ENCODE measurements at places on chromosomes 12 and 14. TPM values are rescaled to one million over a fixed set of nuclear protein-coding genes. Genes with fewer than 3 reads are reported as not detected.

IKZF4 gene
- total RNA-seq, result 0.57 TPM

EMC9 gene
- total RNA-seq, result 17.8 TPM

GLIPR1L2 gene
- 0.71 TPM for total RNA-seq

CNTN1 gene
- total RNA-seq, result 0.65 TPM

SCN8A gene
- total RNA-seq, result 12.7 TPM

RFX4 gene
- not detected for total RNA-seq

CFAP251 gene
- total RNA-seq, result 3.3 TPM

GPR68 gene
- 13.3 TPM for total RNA-seq

RHEBL1 gene
- total RNA-seq, result not detected

SDSL gene
- 17.5 TPM for total RNA-seq

C12orf76 gene
- 9.8 TPM for total RNA-seq

GATC gene
- 18.6 TPM for total RNA-seq

MGST1 gene
- 69.8 TPM for total RNA-seq

TAS2R30 gene
- 2.9 TPM for total RNA-seq

EML5 gene
- under 0.01 TPM for total RNA-seq

ART4 gene
- under 0.01 TPM for total RNA-seq

CPNE8 gene
- 6.7 TPM for total RNA-seq

SRRM4 gene
- total RNA-seq, result under 0.01 TPM

WDR20 gene
- total RNA-seq, result 15.5 TPM

GTF2A1 gene
- 19.5 TPM for total RNA-seq

ALKBH2 gene
- 19.8 TPM for total RNA-seq

FAM177A1 gene
- total RNA-seq, result 59.3 TPM

ANKS1B gene
- 0.43 TPM for total RNA-seq

CELA1 gene
- total RNA-seq, result not detected

OVCH1 gene
- 0.09 TPM for total RNA-seq

FGD4 gene
- 6.0 TPM for total RNA-seq

FKBP4 gene
- total RNA-seq, result 54.6 TPM

KITLG gene
- 33.9 TPM for total RNA-seq

NUP37 gene
- total RNA-seq, result 43.2 TPM

RNASE3 gene
- not detected for total RNA-seq

ITGA7 gene
- total RNA-seq, result 1.8 TPM

NCOR2 gene
- 36.1 TPM for total RNA-seq

TPH2 gene
- total RNA-seq, result not detected

PLEKHD1 gene
- total RNA-seq, result under 0.01 TPM

ALG10 gene
- total RNA-seq, result 6.1 TPM

TEX52 gene
- not detected for total RNA-seq

MGP gene
- total RNA-seq, result 8.0 TPM

CLEC14A gene
- total RNA-seq, result 3.6 TPM

CPNE6 gene
- not detected for total RNA-seq

Measured in smooth muscle cell of bladder (primary cell).